Esophagus squamous epithelium (tissue), 5 donors: ENCODE measurements at places on chromosomes 6 and 20.

GRCh38 chr6:134768931-134769330 lies 181.0 kb downstream of the ALDH8A1 start:
- DNase-seq = no peak

DNA sequence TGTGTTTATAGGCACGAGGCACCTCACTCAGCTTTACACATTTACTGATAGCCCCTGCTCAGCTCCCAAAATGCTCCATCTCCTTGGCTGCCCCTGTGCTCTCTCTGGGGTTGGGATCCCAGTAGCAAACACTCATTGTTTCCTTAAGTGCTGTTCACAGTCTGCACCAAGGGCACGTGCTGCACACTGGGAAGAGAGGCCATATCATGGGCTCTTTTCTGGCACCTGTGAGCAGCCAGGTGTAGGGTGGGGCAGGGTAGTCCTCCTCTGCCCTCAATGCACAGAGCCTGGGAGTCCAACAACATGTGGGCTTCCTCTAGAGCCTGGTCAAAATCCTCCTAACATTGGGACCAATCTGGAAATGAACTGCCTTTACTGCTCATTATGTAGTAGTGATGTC lies 67.9 kb downstream of the BANF2 start:
- no peak for DNase-seq

GRCh38 chr6:22141241-22141745 lies 155.5 kb downstream of the PRL start:
- no peak for DNase-seq

DNA sequence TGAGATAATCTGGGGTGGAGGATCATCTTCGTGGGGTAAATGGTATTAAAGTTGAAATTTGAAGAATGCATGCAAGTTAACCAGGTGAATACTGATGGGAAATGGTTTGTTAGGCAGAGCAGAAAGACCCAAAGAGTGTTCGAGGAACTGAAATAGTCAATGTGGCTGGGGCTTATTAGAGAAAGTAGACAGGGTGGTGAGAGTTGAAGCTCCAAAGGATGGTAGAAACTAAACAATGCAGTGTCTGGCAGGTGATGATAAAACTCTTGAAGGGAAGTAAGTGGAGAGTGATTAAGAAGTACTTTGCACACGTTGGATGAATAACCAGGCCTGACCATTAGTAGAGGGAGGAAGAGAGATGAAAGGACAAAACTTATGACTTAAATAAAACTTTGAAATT lies 39.8 kb upstream of the CENPW start:
- DNase-seq = no peak

- DNase-seq = no peak
These were observed 549 bp downstream of the ANKRD6 start for GRCh38 chr6:89433252-89434149.

DNA sequence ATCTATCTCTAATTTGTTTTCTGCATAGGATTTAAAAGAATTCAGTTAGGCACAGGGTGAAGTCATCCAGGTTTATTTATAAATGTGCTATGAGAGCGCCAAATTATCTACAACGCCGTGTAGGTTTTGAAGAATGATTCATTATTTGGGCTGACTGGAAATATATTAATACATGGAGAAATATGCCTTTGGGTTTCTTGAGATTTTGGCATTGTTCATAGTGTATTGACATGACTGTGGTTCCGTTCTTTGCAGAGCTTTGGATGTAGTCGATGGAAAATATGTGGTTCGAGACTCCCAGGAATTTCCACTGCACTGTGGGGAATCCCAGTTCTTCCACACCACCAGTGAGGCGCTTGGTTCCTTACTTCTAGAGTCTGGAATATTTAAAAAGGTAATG lies 90.9 kb downstream of the CRYBG1 start:
- no peak for DNase-seq

- DNase-seq = no peak
These were observed 437.3 kb downstream of the HDGFL1 start for GRCh38 chr6:23006656-23007055.

DNA sequence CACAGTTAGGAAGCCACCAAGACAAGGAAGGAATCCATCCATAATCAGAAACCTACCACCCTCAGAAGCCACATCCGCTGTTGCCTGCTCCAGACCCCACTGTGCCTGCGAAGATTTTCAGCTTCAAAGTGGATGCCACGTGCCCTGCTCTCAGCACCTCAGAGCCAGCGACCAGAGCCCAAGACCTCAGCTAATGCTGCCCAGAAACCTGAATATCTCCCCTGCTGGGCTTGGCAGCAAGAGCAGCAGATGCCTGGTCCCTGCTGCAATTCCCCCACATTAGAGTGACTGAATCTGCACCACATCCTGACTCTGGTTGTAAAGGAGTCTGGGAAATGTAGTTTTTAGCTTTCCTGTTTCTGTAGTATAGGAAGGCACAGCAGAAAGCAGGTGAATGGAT lies 10.7 kb upstream of the ULBP3 start:
- DNase-seq = no peak

DNA sequence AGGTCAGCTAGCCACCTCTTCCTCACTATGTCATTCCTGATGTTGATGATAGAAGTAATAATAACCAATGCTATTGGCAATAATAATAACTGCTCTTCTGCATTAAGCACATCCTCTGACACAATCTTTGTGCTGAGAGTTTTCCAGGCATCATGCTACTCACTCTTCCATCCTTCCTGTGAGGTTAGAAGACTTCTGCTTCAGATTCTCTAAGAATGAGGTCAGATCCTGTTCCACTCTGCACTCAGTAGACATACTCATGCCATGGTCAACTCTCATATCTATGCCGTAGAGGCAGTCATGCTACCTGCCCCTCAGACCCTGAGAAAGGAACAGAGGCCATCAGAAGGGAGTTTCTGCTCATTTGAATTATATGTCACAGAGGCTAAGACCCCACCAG lies 98.1 kb upstream of the TOP1 start:
- no peak for DNase-seq

GRCh38 chr6:100099189-100100074 lies 105.4 kb upstream of the MCHR2 start:
- no peak for DNase-seq

DNA sequence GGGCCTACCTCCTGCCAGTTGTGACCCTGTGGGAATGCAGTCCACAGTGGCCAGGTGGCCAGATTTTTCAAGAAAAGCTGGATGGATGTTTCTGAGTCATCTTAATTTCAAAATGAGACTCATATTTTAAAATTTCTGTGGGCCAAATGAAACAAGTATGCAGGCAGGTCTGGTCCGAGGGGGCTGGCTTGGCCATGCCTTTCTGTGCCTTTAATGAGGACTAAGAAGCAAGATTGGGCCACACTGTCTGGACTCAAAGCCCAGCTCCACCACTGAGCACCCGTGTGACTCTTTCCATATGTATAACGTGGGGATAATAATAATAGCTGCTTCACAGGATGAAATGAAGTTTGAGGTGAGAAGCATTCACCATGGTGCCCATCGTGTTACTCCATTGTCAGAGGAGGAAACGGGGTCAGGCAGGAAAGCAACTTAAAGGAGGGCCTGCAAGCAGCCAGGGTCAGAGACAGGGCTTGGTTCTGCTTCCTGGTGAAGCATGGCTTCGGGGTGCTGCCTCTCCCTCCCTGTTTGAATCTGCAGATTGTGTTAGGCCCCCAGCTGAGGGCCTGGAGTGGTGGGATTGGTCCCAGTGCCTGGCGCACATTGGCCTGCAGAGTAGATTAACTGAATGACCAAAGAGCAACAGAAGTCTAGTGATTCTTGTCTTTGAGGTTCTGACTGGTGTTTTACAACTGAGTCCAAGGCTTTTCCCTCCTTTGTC lies 3.8 kb downstream of the SOX12 start:
- no peak for DNase-seq

- no peak for DNase-seq
These were observed 321.5 kb upstream of the JARID2 start for GRCh38 chr6:14924126-14925024.
